ENCODE measurements at places on chromosomes 4 and X. TPM values are rescaled to one million over a fixed set of nuclear protein-coding genes. Genes with fewer than 3 reads are reported as not detected.

LPAR4 gene
- polyA plus RNA-seq, result 0.16 TPM

RIPPLY1 gene
- 0.05 TPM for polyA plus RNA-seq

NEXMIF gene
- 0.11 TPM for polyA plus RNA-seq

GPR78 gene
- polyA plus RNA-seq, result 0.91 TPM

CUL4B gene
- polyA plus RNA-seq, result 39.3 TPM

TGIF2LX gene
- not detected for polyA plus RNA-seq

CRMP1 gene
- 7.0 TPM for polyA plus RNA-seq

MAGEA8 gene
- 0.07 TPM for polyA plus RNA-seq

NPFFR2 gene
- polyA plus RNA-seq, result 6.7 TPM

- no peak for DNase-seq
Observed at GRCh38 chr4:120671538-120671937, 251.0 kb downstream of the PRDM5 start.

DNA sequence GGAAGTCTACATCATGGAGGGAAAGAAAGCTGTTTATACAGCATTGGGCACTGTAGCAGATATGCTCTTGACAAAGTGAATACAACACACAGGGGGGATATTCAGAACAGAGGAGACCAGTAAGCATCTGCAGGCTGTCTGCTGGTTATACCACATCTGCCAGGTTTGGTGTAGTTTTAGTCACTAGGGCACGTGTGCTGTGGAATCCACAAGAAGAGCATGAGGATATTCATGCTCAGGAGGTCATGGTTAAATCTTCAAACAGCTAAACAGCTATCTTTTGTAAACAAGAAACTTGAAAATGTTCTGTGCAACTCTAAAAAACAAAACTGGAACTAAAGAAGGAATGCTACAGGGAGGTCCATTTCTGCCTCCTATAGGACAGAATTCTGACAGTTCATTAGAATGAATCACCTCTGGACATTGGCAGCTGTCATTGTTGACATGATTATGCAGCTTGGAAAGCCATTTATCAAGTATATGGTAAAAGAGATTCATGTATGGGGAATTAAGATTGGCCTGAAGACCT, 175.8 kb downstream of the RCHY1 start:
- no peak for DNase-seq

DNA sequence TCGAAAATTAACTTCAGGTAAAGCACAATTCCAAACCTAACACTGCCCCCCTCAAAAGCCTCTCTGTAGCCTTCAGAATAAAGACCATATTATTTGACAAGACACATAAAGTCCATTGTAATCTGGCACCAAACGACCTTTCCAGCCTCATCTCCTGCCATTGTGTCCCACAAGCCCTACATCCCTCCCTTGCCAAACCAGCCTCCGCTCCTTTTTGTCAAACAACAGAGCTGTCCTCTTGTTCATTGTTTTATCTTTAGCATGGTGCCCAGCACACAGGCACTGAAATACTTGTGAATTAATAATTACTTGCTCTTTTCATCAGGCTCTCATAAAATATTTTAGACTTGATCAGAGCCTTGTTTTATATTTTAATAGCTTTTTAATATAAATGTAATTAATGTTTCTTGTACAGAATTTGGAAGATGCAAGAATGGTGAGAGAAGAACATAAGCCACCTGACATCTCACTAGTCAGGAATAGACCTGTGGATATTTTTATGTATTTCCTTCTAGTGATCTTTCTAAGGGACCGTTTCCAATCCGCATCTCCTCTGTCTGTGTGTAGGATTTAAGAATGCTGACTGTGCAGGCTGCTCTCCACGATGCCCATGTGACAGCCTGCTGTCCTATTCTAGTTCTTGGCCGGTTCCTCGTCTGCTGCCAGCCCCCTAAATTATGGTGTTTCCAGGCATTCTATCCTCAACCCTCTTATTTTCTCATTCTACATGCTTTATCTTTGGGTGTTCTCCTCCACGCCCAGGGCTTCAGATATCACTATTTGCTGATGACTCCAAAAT, 3.0 kb upstream of the IRF2 start:
- DNase-seq, result no peak

GRCh38 chr4:97104006-97104405, 1039.3 kb downstream of the STPG2 start:
- no peak for DNase-seq

DNA sequence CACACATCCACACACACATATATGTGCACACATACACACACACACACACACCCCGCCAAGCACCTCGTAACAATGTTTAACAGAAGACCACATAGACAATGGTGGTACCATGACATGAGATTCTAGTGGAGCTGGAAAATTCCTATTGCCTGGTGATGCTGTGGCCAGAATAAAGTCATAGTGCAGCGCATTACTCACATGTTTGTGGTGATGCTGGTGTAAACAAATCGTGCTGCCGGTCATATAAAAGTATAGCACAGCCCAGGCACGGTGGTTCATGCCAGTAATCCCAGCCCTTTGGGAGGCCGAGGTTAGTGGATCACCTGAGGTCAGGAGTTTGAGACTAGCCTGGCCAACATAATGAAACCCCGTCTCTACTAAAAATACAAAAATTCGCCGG, 275.2 kb downstream of the TRIML1 start:
- no peak for DNase-seq

DNA sequence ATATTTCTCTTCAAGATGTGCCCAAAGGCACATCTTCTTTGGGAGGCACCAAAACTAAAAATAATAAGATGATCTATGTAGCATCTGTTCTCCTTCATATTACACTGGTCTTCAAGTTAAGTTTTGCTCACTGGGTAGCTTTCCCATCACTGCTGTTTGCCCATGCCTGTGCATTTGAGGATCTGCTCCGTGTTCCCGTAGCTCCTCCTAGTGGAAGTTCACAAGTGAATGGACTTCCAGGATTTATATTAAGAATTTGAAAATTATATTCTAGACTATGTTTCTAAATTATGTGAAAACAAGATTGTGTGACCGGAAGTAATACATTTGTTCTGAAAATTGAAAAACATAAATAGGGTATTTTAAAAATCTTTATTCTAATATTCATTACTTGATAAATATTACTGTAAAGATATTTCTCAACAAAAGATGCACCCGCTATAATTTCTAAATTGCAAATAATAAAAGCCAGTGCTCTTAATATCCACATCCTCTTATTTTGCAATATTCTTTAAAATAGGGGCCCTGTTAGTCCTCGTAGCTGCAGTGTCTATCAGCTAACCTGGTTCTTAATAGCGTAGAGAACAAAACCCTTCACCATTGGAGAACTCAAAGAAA, 147.7 kb downstream of the RBM46 start:
- no peak for DNase-seq

DNA sequence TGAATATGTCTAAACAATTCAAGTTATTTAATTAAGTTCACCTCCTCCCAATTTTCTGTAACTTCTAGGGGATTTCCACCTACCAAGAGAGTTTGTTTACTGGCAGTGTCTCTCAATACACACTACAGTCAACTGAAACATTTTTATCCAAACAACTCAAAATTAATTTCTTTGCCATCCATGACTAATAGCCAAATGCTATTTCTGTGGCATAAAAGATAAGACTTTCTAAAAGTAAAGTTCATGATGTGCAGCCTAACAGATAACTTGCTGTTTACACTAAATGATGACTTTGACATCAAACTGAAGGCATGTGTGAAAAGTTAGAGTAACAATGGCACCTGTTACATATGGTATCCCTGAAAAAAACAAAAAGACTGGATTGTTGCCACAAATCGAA, 7.3 kb downstream of the TAB3 start:
- DNase-seq, result no peak

DNA sequence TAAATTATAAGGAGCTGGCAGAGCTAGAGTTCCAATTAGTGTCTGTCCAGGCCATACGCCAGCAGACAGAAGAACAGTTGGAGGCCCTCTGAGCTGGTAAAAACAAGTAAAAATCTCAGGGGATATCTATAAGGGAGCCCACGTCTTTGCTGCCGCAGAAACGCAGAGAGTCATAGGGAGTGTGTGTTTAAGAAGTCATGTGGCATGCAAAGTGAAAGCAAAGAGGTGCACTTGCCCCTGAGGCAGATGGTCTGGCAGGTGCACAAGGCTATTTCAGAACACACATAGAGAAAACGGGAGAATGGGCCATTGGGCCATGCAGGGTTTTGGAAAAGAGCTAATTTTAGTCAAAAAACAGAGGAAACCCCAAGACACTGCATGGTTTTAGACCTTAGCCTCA, 92.7 kb downstream of the NAP1L3 start:
- DNase-seq, result no peak

DNA sequence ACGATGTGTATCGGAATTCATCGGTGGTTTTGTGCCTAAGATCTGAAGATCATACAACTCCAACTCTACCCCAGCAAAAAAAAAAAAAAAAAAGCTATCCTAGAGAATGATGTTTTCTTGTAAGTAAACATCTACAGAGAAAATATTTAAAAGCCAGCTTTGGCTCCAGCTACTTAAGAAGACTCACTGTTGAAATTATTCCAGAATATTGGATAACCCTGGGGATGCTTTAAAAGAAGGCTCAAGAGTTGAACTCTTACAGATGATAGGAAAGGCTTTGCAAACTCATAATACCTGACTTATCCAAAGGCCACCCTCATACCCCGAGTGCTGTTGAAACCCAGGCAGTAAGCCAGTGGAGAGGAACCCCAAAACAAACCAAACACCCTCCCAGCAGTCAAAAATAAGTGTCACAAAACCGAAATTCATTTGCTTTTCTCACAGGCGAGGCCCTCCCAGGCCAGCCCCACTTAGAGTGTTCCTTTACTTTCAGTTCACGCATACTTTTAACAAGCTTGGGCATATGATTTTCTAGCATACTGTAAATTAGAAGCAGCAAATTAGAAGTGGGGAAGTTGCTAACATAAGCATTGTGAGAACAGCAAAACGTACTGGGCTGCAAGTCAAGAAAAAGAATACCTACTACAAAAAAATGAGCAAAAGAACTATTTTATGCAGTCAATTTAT, 2.7 kb upstream of the AMELX start:
- no peak for DNase-seq

GRCh38 chrX:102154900-102155805, 624 bp downstream of the BEX5 start:
- DNase-seq, result no peak

DNA sequence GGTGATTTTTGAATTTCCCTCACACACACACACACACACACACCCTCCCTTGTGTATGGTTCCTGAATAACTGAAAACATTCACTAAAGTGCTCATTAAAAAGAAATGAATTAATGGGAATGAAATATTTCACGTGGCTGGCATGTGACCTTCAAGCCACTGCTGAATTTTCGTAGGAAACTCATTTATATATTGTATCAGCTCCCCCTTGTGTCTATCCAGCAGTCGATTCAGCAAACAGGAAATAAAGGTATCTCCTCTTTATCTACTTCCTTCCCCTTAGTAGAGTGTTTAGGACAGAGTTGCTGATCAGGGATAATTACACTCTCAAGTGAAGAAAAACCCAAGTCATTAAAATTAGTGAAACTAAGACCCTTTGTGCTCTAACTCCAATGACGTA, 912.6 kb upstream of the LCORL start:
- no peak for DNase-seq

DNA sequence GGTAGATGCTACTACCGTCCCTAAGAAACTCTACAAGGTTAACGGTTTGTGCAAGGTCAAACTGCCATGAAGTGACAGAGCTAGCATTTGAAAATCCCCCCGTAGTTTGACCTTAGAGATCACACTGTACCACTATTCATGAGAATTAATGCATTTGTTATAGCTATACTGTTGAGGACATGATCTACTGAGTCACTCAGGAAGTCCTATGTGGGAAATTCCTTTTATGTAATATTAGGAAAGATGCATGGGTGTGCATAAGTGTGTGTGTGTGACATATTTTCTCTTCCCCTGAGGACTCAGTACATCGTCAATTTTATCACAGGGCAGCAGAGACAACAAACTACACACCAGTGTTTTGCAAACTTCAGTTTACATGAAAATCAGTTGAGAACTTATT, 141.1 kb downstream of the FBXW7 start:
- DNase-seq, result no peak

DNA sequence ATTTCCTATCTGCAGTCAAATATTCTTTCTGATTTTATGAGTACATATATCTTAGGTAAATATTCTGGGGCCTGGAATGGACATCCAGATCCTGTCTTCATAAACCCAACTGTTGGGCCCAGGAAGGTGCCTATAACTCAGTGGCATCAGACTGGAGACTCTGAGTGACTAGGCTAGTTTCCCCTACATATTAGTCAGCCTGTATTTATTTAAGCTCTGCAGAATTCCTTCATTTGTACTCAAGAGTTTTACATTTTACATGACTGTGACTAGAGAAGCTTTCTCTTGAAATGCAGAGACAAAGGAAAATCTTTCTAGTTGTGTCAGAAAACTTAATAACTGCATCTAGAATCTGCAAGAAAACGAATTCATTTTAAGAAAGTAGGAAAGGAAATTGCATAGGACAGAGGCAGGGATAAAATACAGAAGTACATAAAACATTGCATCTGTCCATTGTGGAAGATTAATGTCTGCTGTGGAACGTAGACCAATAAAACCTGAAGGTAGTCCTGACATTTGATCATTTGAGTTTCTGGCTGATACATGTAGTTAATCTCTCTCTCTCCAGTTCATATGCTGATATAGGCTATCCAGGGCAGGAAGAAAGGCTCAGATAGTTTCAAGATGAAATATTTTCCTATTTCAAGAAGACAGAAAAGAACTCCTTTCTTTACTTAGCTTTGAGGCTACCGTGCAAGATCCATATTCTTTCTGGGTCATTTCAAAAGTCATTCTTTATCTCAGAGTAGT, 78.2 kb downstream of the OPHN1 start:
- no peak for DNase-seq

DNA sequence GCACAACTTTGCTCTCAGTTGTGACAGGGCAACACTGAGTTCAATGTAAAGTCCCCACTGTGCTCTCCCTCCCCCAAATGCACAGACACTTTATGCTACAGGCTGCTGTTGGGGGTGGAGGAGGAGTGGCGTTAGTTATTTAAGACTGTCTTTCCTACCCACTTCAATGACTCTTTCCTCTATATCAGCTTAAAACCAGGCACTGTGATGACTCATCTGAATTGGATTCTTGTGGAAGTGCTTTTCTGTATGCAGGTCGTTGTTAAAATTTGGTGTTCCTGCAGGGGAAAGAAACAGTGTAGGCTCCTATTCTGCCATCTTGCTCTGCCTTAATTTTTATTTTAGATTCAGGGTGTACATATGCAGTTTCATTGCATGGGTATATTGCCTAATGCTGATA, 1157.2 kb upstream of the ADGRL3 start:
- DNase-seq, result no peak

GRCh38 chr4:34771632-34772031, 1472.7 kb downstream of the ARAP2 start:
- no peak for DNase-seq

DNA sequence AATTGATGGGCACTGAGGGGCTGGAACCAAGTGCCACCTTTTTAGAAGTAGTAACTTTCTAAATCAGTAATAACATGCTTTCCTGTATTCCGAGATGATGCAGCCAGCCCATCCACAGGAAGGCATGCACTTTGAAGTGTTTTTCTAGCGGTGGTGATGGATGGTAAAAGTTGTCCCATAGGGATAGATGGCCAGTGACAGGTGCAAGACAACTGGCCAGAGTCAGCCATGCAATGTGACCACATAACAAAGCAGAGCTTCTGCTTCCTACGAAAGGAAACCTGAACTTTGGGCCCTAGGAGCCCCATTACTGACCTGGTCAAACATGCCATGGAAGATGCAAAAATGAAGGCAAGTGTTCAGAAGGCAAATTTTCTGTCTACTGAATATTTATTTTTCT, 72.3 kb downstream of the NR3C2 start:
- no peak for DNase-seq

GRCh38 chrX:103215425-103215991, 600 bp downstream of the BEX4 start:
- DNase-seq, result no peak

GRCh38 chr4:159101988-159102621, 774 bp upstream of the RAPGEF2 start:
- no peak for DNase-seq

- DNase-seq, result no peak
Observed at GRCh38 chr4:95318483-95318882, 230.3 kb downstream of the UNC5C start.
